Panc1 (cell line): ENCODE measurements at places on chromosomes 16 and 17. TPM values are rescaled to one million over a fixed set of nuclear protein-coding genes. Genes with fewer than 3 reads are reported as not detected.

- H3K36me3 ChIP-seq = peaks cover 3% of the 10 kb centered on the region; the same call in 1 of the 2 replicates
- no peaks in the 10 kb centered on the region for H3K27me3 ChIP-seq
- peaks cover 14% of the 10 kb centered on the region for H3K4me1 ChIP-seq
- DNase-seq = peak; percentile 55
- H3K4me3 ChIP-seq = peak overlapping the region; percentile 43
These were observed 1.1 kb upstream of the UBE2I start for GRCh38 chr16:1308036-1308976.

- no peak for DNase-seq
- H3K4me3 ChIP-seq = no peak overlapping the region
- H3K27me3 ChIP-seq = no peaks in the 10 kb centered on the region
These were observed 7.0 kb upstream of the TBX2 start for GRCh38 chr17:61392679-61393078.

DNA sequence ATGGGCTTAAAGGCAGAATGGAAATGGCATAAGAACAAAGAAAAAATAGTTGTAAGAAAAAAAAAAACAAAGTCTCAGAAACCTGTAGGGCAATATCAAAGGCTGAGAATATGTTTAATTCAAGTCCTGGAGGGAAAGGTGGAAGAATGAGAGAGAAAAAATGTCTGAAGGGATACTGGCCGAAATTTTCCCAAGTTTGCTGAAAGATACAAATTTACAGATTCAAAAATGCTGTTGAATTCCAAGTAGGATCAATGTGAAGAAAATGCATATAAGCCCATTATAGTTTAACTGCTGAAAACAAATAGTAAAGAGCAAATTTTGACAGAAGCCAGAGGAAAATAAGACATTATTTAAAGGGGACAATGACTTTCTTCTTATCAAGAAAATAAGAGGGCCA lies 6.6 kb upstream of the USP22 start:
- no peaks in the 10 kb centered on the region for H3K36me3 ChIP-seq
- H3K4me3 ChIP-seq = no peak overlapping the region
- H3K4me1 ChIP-seq = peaks cover 4% of the 10 kb centered on the region; the same call in 1 of the 2 replicates

Gene ENPP7
- total RNA-seq = not detected

Gene KIF19
- not detected for total RNA-seq
